ENCODE measurements at places on chromosomes 5 and 9.

- DNase-seq, result no peak
Measured at GRCh38 chr9:131594906-131595665, 49.8 kb downstream of the PRRT1B start.

DNA sequence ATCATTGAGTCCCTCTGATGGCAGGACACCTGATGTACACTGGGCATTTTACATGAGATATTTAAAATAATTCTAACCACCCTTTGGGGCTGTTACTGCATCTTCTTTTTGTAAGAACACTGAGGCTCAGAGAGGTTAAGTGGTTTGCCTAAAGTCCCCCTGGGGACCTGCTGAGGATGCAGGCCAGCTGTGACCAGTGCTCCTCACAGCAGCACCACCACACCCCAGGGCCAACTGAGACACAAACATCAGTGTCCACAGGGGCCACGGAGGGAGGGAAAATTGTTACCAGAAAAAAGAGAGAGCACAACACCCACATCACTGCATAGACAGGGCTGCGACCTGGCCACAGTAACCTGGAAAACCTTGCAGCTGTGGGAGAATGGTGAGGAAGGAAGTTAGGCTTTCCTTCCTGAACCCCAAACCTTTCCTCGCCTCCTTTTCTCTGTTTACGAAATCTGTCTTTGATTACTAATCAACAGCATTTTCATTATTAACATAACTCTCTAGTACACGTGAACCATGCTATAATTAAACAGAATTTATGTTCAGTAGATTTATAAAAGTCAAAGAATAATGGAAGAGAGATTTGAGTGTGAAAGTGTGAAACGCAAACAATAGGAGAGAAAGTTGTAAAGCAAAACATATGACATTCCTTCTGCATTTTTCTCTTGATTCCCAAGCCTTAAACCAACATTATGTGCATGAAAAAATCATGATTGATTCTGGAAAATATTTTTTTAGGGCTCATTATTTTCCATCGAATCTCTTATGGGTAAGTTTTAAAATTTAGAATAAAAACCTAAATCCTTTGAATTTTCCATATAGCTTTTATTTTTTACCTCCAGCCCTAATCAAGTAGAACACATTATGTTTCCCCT lies 228.1 kb upstream of the DAPK1 start:
- DNase-seq, result no peak

DNA sequence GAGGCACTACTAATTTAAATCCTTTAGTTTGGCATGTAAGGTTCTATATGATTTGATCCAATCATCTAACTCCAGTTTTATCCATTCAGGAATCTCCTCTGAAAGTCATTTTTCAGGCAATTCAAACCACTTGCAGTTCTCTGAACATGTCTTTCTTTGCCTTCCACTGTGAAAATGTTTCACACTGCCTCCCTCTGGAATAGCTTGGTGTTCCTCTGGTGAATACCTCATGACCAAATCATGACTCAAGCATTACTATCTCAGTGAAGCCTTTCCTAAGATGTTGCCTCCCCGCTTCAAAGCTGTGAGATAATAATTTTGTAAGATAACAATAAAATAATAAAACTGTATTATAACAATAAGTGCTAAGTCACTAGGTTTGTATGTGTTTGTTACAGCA lies 981.1 kb downstream of the DTWD2 start:
- no peak for DNase-seq

DNA sequence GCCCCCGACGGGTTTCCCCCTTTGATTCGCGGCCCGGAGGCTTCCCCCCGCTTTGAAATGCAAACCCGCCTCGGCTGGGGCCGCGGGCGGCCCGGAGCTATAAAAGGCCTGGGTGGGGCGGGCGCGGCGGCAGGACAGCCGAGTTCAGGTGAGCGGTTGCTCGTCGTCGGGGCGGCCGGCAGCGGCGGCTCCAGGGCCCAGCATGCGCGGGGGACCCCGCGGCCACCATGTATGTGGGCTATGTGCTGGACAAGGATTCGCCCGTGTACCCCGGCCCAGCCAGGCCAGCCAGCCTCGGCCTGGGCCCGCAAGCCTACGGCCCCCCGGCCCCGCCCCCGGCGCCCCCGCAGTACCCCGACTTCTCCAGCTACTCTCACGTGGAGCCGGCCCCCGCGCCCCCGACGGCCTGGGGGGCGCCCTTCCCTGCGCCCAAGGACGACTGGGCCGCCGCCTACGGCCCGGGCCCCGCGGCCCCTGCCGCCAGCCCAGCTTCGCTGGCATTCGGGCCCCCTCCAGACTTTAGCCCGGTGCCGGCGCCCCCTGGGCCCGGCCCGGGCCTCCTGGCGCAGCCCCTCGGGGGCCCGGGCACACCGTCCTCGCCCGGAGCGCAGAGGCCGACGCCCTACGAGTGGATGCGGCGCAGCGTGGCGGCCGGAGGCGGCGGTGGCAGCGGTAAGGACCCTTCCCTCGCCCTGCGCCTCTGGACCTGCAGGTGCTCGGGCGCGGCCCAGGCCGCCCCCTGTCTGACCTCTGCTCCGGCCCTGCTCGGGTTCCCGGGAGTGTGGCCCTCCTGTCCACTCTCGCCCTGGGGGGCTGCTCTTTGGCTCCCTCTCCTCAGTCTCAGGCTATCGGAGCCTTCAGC lies at the start of gene CDX1:
Gene CDX1 (plus strand): TSS at position 129 of the 862 bp plus-strand sequence. CDS start 99 bp downstream, at position 228.
- no peak for DNase-seq

DNA sequence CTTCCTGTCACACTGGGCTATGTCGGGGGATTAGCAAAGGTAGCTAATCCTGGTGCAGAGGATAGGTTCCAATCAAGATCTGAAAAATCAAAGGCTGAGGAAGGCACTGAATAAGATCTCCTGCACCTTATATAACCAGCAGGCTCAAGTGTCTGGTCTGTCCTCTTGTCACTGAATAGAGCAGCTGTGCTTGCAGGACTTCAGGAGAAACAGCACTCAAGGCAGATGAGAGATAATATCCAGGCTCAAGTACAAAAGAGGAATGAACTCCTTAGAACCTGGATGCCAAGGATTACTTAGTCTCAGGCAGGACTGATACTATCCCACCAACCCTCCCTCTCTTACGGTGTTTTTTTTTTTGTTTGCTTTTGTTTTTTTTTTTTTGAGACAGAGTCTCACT lies 108.8 kb upstream of the LRRTM2 start:
- DNase-seq, result no peak
